ENCODE measurements at places on chromosomes 16 and 17.

- no peak for DNase-seq
Observed at GRCh38 chr17:68566442-68566738, 34.8 kb downstream of the FAM20A start.

DNA sequence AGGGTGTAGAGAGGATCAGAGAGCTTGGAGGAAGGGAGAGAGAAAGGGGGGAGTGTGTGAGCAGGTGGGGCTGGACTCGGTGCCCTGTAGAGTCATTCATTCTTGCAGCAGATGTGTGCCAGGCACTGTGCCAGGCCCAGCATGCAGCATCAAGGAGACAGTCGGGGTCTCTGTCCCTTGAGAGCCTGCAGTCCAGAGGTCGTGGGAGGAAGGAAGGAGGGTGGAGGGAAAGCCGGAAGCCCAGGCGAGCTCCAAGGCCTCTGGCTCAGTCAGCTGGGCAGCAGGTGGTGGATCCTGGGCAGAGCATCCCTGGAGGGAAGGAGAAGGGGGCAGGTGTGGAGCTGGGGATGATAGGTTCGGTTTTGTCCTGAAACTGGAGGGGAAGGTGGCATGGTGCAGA, 27.5 kb downstream of the EPN2 start:
- no peak for DNase-seq

- DNase-seq: no peak
Observed at GRCh38 chr16:69404275-69404805, 18.5 kb upstream of the TERF2 start.

DNA sequence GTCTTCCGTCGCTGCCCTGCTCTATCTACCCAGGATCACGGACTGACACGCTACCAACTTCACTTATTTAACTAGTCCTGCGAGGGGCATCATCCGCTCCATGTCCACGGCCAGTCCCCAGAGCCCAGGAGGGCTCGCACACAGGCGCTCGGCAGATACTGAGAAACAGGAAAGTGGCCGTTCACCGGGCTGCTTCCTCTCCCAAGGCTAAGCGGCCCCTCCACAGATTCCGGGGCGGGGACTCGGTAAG, 388 bp downstream of the OXLD1 start:
- no peak for DNase-seq

- no peak for DNase-seq
Observed at GRCh38 chr16:53598511-53599275, 95.7 kb upstream of the AKTIP start.

DNA sequence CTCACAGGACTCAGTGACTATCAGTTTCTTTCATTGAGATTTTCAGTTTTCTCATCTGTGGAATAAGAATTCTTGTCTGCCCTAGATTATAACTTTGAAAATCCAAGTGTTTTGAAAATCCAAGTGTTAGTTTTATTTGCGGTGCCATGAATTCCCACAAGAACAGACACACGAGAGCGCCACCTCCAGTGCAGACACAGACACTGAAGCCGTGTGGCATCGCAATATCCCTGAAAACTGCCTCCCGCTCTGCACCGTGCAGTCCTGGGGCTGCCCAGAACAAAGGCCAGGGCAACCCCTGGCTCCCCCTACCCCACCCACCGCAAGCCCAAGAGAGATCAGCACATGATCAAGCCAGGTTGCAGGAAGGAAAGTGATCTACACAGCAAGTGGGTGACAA, 229.5 kb upstream of the ASIC2 start:
- no peak for DNase-seq

DNA sequence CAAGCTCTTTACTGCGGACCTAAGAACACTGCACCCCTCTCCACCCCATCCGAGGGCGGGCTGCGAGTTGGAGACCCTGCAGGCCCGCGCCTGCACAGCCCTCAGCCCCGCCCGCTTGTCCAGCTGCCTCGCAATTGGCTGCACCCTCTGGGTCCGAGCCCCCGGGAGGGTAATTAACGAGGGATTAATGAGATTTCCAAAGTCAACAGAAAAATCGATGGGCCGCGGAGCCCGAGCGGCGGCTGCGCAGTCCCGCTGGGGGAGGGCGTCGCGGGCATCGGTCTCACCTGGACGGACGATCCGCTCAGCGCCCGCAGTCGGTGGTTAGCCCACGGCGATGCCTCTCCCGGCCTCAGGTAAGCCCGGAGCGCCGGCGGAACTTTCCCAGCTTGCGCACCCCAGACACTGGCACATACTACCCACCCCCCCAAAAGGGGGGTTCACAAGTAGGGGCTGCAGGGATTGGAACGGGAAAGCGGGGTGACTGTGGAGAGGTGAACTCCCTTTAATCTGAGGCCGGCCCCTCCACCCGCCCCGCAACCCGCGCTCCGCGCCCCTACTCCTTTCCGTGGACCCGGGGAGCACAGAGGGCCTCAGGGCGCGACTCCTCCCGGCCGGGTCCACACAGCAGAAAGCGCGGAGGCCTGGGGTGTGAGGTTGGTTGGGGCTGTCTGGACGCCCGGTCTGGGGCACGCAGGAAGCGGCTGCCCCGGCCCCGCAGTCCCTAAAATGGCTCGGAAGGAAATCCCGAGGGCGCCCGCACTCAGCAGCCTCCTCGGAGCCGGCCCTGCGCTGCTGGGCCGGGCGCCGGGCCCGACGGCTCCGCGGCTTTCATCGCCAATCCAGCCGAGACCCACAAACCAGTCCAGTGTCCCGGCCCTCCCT, at the start of gene OTOP3:
Gene OTOP3, plus strand, starts transcription at position 314 of the 885 bp plus-strand sequence. Its CDS starts 24 bp downstream, at position 338.
- DNase-seq: no peak

DNA sequence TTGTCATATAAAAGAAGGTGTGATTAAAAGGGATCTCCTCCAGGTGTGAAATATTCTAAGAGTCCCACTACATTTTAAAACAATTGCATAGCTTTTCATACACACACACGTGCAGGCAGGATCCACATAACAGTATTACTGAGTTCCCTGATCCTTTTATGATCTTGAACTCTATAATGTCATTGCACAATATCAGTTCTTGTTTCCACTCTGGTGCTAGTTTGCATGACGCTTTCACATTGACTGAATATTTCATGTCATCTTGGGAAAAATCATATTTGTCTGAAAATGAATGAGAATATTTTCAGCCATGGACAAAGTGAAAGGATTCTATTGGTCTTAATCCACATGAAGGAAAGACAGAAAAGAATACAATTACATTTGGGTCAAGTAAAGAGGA, 703.8 kb downstream of the CDH8 start:
- DNase-seq: no peak

DNA sequence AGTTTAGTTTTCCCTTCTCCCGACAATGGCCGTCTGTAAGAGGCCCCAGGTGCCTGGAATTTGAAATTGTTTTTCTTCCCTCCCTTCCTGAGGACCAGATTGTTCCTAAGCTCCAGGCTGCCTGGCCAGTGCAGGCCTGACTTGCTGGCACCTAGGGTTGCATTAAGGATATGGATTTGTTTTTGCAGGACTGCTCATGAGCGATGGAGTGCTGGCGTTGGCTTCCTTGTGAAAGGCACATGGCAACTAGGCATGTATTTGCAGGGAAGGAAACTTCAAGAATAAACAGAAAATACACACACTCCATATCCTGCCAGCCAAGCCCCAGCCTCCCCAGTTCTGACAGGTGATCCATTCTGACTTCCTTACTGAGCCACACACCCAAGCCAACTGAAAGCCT, 25.5 kb upstream of the SOX9 start:
- DNase-seq: no peak

- DNase-seq: no peak
Observed at GRCh38 chr17:17913695-17914332, 58.4 kb downstream of the TOM1L2 start.

- no peak for DNase-seq
Observed at GRCh38 chr17:3834811-3835210, 11.2 kb downstream of the NCBP3 start.
